ENCODE measurements at places on chromosomes 5 and 9.

- DNase-seq = no peak
Observed at GRCh38 chr9:33184963-33185362, 17.8 kb upstream of the B4GALT1 start.

DNA sequence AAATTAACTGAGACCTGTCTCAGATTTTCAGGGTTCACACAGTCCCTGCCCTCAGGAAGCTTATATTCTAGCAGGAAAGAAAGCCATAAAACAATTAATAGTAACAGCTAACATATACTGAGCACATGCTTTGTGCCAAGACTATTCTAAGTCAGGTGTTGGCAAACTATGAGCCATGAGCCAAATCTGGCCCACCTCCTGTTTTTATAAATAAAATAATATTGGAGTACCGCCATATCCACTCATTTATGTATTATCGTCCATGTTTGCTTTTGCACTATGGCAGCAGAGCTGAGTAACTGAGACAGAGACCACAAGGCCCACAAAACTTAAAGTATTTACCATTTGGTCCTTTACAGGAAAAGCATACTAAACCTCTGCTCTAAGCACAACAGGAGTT lies 83.3 kb upstream of the TRIO start:
- DNase-seq = no peak

GRCh38 chr9:12813960-12814876 lies 39.4 kb downstream of the LURAP1L start:
- DNase-seq = no peak

GRCh38 chr9:91395553-91396471 lies 27.8 kb downstream of the NFIL3 start:
- DNase-seq = no peak

DNA sequence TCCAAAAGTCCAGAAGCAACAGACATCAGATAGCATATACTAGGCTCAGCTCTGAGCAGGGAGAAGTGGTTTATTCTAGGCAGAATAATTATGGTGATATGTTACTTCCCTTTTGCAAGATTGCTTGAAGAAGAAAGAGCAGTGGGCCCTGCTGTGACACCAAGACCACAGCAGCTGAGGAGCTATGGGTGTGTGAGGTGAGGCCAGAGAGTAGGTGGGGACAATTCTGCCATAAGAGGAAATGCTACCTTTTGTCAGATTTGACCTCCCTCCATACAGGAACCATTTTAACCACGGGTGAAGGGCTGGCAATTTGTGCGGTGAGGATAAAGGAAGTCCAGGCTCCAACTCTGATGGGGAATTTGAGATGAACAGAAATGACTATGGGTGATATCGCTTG lies 51.3 kb downstream of the TNFSF15 start:
- no peak for DNase-seq

GRCh38 chr9:114894609-114895433 lies 35.6 kb downstream of the TNFSF8 start:
- peak; percentile 73 for DNase-seq
